Posterior cingulate gyrus (tissue), 11 donors: ENCODE measurements at places on chromosomes 16 and 17.
A peak's percentile ranks its signal among the peaks of the same experiment; 100 is the strongest.

DNA sequence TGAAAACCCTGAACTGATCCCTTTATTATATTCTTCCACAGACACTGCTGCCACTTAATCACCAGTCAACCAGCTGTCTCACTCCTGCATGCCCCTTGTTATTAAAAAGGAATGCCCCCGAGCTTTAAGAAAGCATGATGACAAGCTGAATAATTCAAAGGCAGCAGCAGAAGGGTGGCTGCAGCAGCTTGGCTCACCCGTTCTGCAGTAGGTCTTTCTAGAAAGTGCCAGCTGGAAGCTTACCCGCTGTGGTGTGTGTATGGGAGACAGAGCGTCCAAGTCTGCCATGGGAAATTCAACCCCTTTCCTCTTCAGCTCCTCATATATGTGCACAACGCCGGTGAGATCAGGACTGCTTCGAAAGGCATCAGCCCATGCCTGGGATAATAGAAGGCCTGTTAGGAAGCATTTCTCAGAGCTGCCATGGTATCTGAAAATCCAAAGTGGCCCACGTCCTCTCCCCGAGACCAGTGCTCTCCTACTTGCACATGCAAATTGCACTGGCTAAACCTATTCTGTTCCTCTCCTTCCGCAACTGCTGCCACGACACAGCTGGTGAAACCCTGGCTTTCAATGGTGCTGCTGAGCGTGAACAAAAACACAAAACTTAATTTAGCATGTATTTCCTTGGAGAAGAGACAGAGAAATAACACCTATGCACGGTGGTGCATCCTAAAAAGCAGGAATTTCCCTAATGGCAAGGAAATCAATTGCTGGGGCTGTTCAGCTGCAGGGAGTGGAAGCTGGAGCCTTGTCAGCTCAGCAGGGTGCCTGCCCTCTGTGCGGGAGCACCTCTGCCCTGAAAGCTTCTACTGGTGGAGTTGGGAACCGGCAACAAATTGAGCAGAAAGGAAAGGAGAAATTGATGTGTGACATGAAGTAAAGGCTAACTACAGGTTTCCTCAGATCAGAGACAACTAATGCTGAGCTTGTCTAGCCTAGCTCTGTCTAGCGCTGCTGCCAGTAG lies 47.9 kb upstream of the SREBF1 start:
- DNase-seq: no peak

DNA sequence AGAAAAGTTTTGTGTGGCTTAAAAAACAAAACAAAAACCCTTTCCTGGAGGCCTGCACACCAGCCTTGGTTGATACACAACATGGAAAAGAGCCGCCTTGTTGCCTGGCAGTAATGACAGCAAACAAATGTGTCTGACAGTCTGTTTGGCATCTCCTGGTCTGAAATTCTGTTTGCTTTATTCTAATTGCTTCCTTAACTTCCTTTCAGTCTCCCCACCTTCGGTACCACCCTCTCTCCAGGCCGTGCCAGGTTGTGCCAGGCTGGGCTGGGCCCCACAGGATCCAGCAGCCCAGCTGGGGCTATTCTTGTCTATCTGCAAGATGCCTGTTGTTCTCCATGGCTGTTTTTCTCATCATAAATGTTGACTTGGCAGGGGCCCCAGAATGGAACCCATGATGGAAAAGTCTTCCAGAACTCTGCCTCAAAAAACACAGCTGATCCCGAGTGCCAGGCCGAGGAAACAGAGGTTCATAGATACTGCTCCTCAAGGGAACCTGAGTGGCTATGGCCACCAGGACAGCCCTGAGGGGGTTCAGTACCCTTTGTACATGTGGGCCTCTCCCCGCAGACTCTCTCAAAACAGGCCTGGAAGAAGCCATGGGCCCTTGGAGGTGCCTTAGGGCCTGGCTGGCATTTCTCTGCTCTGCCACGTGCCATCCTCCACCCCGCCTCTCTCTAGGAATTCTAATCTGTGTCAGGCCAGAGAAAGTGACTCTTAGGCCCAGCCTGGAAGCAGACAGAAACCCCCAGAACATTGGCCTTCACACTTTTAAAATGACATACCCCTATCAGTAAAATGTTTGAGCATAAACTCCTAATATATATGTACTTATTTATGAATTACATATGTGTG lies 50.5 kb downstream of the YPEL2 start:
- peak; percentile 83 for DNase-seq

DNA sequence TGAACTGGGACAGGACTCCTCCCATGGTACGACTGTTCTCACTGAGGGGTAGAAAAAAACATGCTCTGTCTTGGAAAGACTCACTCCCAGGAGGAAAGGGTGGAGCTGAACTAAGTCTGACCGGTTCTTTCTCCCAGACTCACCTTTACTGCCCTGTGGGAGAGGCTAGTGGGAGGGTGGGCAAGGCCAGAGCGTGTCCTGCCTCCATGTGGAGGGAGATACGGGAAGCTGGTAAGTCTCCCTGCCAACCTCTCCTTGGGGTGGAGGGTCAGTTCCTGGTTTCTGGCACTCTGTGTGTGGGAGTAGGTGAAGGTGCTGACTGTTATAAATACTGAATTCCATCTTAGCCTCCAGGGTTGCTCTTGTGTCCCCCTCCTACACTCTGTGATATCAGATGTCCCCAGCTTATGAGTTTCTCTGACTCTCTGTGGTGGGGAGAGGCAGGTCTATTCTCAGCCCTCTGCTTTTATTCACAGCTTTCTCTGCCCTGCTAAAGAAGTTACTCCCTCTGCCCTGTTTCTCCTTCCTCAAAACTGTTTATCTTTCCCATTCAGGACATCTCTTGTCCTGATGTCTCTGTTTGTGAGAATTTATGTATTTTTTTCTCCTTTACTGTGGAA lies 26.9 kb upstream of the FAM20A start:
- no peak for DNase-seq

GRCh38 chr16:57185446-57185944 lies 344 bp downstream of the PSME3IP1 start:
- peak; percentile 25 for DNase-seq

- DNase-seq: no peak
Measured at GRCh38 chr17:39863918-39864746, at the start of gene IKZF3. TSS of gene IKZF3 (minus strand) at chr17:39864312. CDS start at chr17:39864126, 186 bp downstream.

DNA sequence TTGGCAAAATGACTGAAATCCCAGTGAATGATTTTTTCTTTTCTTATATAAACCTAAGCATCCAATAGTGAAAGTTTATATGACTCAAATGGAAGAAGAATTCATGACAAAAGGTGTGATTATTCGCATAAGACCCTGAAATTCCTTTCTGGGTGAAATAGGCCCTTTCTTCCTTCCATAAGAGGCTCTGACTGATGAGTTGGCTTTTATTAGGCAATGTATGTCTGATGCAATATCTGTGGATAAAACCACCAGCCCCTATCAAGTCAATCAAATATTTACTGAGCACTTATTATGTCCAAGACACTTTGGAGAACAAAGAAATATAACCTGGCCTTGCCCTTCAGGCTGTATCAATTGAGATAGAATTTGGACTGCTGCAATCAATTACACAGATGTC lies 316.6 kb downstream of the CDH13 start:
- no peak for DNase-seq

- no peak for DNase-seq
Measured at GRCh38 chr17:61737820-61738219, 125.5 kb downstream of the BRIP1 start.

- DNase-seq: no peak
Measured at GRCh38 chr16:89187770-89188392, 12.5 kb downstream of the SLC22A31 start.

DNA sequence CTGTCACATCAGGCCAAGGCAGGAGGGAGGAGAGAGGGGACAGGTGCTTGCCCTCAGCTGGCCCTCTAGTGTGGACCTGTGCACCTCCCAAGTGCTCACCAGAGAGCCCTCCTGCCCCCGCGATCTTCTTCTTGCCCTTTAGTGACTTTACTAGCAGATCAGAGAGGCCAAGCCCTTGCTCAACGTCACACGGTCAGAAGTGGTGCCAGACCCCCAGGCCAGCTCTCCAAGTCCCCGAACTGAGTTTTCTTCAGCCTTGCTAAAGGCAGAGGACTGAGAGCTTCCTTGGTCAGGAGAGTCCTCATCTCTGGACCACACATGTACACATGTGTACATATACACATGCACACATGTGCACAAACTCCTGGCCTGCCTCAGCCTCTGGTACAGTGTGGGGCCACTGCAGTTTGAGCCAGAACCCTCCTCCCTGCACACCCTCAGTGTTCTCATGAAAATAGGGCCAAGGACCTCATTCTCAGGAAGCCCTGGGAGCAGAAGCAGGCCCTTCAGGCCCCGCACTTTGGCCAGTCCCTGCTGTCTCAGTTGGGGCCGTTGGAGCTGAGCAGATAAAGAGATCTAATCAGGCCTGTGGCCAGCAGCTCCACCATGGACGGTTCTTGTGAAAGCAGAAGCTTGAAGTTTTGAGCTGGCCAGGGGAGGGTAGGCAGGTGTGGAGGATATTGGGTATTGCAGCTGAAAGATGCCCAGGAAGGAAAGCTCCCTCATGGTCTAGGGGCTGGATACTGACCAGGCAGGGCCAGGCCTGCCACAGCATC lies 7.4 kb upstream of the EPX start:
- no peak for DNase-seq

GRCh38 chr17:60352071-60352470 lies 39.9 kb downstream of the USP32 start:
- no peak for DNase-seq

- DNase-seq: no peak
Measured at GRCh38 chr16:89442990-89443726, 47.2 kb downstream of the ANKRD11 start.

DNA sequence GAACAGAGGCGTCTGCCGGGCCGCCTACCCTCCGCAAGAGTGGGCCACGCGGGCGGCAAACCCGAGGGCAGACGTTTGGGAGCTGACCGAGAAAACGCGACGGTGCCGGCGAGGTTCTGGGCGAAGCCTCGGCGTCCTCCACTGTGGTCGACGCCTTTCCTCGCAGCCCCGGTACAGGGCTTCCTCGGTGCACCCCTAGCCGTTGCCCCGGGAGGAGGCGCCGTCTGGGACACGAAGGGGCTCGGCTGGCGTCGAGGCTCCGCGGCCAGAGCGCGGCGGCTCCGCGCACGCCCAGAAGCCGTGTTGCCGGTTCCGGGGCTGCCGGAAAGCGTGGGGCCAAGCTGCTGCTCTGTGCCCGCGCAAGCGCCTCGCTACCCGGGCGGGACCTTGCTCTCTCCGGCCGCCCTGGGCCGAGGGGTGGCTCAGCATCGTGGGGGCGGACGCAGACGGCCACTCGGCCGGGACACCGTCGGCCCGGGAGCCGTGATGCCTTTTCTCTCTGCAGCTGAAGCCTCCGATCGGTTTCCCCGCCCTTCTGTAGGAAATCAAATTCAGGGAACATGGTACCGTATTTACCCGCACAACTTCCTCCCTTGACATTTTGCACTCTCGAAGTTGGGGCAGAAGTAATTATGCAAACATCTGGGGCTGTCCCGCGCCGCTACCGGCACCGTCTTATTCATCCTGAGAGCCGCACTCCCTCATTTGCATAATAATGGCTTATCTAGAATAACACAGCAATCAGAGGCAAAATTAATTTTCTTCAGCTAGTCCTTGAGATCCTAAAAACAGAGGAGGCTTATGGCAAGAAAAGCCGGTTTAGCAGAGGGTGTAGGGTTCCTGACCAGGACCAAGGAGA lies 7.3 kb upstream of the CBX8 start:
- DNase-seq: no peak

- peak; percentile 44 for DNase-seq
Measured at GRCh38 chr17:49952209-49952911, 16.6 kb upstream of the DLX4 start.
